ENCODE measurements at places on chromosomes 13 and 19. TPM values are rescaled to one million over a fixed set of nuclear protein-coding genes. Genes with fewer than 3 reads are reported as not detected.

The CYTH2 gene
- total RNA-seq, result 38.5 TPM

The PALM gene
- total RNA-seq, result 1.0 TPM

The PPP1R37 gene
- total RNA-seq, result 25.0 TPM

The DCUN1D2 gene
- total RNA-seq, result 26.1 TPM

The SPRY2 gene
- total RNA-seq, result 2.7 TPM

The RAB4B gene
- total RNA-seq, result 97.8 TPM

The CEACAM7 gene
- not detected for total RNA-seq

The UBE2L5 gene
- total RNA-seq, result not detected

The XAB2 gene
- 60.2 TPM for total RNA-seq

The SLC10A2 gene
- total RNA-seq, result not detected

The FLT3LG gene
- 65.7 TPM for total RNA-seq

The SIGLEC12 gene
- 0.50 TPM for total RNA-seq

The ZNF66 gene
- 10.6 TPM for total RNA-seq

The PDCD5 gene
- total RNA-seq, result 29.7 TPM

The PABPC3 gene
- total RNA-seq, result 0.21 TPM

The SBK2 gene
- total RNA-seq, result not detected

The ZNF541 gene
- 1.5 TPM for total RNA-seq

The KIR2DL4 gene
- total RNA-seq, result 14.5 TPM

The ZNF784 gene
- 6.4 TPM for total RNA-seq

The CLIP3 gene
- 2.1 TPM for total RNA-seq

The JAK3 gene
- total RNA-seq, result 72.1 TPM

The ZNF77 gene
- total RNA-seq, result 9.2 TPM

The ZNF836 gene
- total RNA-seq, result 40.2 TPM

The ZNF222 gene
- 5.6 TPM for total RNA-seq

The IZUMO2 gene
- not detected for total RNA-seq

The PRODH2 gene
- not detected for total RNA-seq

The LILRA1 gene
- total RNA-seq, result 6.1 TPM

The NCCRP1 gene
- not detected for total RNA-seq

The CYP4F2 gene
- total RNA-seq, result not detected

The RFPL4A gene
- not detected for total RNA-seq

The CALR3 gene
- not detected for total RNA-seq

The GPR4 gene
- total RNA-seq, result 0.12 TPM

The LCP1 gene
- total RNA-seq, result 1,088 TPM

The TRPM4 gene
- not detected for total RNA-seq

The KCNRG gene
- total RNA-seq, result 0.43 TPM

The IGFL2 gene
- not detected for total RNA-seq

All from natural killer cell (primary cell).